ELR (cell line): ENCODE measurements at places on chromosomes 7 and 10.

DNA sequence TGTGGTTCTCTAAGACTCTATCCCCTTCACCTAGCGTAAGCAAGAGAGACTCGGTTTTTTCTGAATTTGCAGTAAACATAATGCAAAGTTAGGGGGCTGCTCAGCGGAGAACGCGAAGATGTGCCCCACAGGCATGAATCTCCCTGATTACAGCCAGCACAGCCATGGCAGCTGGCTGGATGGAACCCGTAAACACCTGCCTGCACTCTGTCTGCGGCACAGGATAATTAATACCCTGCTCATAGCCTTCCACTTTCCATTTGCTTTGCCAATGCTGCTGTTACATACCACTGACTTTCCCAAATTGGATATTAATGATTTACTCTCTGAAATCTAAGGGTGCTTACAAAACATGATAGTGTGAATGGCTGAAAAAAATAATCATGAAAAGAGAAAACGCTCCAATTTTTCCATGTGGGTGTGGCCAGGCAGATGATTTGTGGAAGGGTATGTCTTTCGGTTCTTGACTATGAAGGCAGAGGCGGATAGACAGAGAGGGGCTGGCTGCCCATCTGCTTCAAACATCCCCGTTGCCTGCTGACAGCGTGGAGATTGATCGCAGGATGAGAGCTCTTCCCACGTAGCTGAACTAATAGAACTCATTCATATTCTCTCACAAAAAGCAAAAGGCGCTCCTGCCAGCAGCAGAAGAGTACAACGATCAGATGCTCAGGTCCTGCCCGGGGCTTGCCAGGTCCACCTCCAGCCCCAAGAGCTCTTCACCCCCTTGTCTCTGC lies 193.2 kb upstream of the GHITM start:
- DNase-seq: no peak

DNA sequence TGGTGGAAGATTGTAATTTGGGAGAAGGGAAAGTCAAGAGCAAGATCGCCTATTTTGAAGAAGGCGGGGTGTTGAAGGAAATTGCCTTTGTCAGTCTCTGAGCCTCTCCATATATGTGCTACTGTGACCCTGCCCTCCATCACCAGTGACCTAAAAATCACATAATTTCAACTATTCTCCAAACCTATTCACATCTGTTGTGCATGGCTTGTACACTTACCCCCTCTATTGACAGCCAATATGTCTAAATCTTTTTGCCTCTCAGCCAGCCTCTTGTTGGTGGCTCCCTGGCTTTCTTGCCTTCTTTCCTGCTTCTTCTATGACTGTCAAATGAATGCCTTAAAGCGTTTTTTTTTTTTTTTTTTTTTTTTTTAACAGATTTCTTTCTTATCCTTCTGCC lies 295.6 kb downstream of the AUTS2 start:
- no peak for DNase-seq

DNA sequence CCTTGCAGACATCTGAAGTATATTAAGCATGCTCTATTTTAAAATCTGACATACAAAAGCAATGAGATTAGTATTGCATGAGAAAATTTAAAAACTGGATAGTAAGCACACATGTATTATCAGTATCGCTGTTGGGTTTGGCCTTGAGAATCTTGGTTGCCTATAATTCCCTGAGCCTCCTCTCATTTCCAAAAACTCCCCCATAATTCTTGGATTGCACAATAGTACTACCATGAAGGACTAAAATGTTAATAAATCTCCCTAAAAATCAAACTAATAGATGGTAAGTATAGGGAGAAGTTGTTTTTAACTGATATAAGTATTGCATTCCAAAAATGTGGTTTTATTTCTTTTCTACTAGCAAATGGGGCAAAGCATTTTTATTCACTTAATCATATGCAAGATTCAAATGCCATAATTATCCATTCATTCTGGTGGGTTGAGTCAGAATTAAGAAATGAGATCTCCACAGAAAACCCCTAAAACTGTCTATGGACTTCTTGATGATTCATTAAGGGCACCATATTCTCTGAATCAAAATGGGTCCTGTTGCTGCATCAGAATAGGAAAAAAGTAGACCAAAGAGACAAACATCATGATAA lies 10.3 kb upstream of the VIM start:
- DNase-seq: peak; percentile 96

GRCh38 chr10:99532687-99533495 lies at the start of gene NKX2-3:
NKX2-3 (plus strand) TSS chr10:99532942; CDS start chr10:99533132, 190 bp downstream.
- DNase-seq: peak; percentile 63

DNA sequence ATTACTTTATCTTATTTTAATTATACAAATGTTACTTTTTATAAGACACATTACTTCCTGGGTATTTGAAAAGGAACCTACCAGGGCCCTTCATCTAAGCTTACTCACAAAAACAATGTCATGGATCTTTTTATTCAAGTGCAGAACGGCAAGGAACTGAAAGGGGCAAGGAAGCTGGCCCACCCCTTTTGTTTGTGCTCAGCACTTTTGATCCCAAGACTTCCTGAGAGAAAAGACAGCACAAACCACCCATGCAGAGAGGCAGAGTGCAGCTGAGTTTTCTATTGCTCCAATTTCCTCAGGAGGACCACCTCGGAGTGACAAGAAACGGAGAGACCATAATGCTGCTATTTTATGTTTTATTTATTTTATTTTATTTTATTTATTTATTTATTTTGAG lies 232.0 kb upstream of the NRP1 start:
- no peak for DNase-seq
